ENCODE measurements at places on chromosomes 12 and 14.

GRCh38 chr14:66498311-66498710 is 9.6 kb upstream of the GPHN start:
- DNase-seq = no peak

DNA sequence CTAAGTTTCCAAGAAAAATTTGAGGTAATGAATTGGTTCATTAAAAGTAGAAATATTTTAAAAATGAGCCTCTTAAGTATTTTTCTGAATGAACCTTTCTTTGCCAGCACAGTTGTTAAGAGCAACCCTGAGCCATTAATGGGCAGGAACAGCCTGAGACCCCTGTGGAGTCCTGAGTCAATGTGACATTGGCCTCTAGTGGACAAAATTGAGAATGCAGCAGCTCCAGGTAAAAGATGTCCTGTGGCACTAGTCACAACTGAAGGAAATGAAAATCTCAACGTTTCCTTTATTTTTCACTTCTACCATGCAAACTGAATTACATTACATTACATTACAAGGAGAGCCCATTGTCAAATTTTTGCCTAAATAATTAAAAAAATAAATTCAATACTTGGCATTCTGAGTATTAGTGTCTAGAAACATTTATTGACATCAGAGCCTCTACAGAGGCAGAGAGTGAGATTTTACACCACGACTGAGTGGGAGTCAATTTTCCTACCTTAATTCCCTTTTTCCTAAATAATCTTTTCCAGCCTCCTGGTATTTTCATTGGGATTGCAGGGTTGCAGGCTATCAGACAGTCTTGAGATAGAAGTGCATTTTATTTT is 135.7 kb downstream of the PPM1H start:
- no peak for DNase-seq

DNA sequence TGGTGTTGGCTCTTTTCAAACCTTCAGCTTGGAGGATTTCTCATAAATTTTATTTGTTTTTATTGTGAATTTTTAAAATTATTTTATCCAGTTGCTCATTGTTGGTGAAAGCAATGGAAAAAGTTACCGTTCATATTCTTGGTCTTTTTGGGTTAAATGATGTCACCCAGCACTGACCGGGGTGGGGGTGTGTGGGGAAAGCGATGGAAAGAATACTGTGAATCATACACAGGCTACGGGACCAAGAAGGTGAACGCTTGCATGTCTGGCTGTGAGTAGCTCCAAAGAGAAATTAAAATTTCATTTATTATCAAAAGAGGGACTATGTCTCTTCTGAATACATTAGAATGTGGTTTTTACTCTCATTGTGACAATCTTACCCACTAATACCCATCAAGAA is 430.1 kb downstream of the AEBP2 start:
- DNase-seq = no peak

DNA sequence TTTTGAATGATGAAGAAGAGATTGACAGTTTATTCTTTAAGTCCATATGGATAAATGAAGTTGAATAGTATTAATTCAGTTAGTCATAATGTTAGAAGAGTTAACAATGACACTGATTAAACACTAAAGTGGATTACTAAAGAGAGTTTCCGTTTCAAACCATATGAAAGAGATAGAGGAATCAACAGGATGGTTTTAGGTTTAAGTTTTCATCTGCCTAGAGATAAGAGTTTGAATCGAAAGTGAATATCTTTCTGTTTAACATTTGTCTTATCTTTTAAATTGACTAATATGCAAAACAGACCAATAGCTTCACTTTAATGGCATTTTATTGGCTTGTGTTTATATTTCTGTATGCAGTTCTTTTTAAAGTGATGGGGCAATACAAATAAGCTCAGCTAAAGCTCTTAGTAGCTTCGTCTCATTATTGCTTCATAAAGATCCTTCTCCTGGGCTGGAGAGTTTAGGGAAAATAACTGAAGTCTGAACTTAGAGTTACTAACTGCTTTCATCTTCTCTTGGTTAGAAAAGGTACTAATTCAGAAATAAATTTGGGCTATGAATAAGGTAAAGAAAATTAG is 66.0 kb downstream of the MIPOL1 start:
- no peak for DNase-seq

GRCh38 chr12:86662464-86662863 is 406.3 kb upstream of the MGAT4C start:
- DNase-seq = no peak

DNA sequence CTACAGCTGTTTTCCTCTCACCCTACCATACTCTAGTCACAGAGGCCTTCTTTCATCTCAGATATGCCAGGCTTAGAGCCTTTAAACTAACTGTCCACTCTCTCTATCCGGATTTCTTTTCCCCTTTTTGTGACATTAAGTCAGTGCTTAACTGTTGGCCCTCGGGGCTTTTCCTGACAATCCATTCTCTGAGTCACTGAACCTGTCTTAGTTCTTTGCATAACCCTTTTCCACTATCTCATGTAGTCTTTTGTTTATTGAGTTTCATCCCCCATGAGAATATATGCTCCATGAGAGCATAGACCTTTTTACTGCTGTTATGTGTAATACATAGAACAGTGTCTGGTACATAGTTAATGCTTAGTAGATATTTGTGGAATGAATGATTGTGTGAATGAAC is 68.7 kb downstream of the PLEKHA5 start:
- DNase-seq = no peak

DNA sequence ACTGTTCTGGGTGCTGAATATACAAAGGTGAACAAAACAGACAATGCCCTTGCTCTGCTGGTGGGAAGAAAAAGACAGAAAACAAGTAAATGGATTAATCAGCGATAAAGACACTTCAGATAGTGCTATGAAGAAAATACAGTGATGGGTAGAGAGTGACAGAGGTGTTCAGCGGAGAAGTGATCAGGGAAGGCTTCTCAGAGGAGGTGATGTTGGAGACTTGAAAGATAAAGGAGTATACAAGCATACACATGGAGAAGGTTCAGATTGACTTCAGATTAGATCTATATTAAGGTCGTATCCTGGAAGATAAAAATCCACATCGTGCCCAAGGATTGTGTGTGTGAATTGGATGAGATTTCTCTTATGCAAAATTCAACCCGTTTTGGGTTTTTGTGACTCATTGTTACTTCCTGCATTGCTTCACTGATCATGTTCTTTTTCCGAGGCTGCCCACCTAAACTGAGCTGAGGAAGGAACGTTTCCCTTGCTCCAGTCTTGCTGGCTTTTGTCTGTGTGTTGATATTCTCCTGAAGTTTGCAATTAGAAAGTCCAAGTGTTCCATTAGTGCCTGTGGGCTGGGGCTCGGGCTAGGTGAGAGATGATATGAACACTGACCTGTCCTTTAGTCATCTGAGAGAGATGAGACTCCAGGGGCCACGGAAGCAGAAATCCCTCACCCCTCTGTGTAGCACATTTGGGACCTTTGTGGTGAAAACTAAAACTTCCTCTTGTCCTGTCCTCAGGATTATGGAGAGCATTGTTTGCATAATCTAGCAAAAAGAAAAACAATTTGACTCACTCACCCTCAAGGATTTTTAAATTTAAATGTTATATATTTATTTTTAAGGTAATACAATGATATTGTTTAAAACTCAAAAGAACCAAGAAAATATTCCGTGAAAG is 27.6 kb downstream of the PLXNC1 start:
- no peak for DNase-seq

GRCh38 chr12:67315661-67316060 is 46.5 kb downstream of the CAND1 start:
- no peak for DNase-seq

- no peak for DNase-seq
Measured at GRCh38 chr12:76552343-76552938, 7.1 kb downstream of the OSBPL8 start.

DNA sequence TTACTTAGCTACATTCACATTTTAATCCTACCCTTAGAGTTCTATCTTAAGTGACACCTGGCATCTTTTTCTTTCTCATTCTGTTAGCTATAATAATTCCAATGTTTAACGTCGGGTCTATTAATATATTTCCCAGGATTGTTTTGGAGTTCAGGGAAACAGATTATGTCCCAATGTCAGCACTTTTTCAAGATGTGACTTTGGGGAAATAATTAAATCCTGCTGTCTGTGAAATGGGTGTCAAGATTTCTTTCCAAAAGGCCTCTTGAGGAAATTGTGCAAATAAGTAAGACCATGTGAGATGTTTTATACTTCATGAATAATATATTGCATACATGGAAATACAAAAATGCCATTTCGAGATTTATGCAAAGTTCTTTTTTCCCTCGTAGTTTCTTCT is 887.6 kb upstream of the SEL1L start:
- no peak for DNase-seq

GRCh38 chr12:106918746-106919145 is 37.0 kb upstream of the TMEM263 start:
- no peak for DNase-seq

DNA sequence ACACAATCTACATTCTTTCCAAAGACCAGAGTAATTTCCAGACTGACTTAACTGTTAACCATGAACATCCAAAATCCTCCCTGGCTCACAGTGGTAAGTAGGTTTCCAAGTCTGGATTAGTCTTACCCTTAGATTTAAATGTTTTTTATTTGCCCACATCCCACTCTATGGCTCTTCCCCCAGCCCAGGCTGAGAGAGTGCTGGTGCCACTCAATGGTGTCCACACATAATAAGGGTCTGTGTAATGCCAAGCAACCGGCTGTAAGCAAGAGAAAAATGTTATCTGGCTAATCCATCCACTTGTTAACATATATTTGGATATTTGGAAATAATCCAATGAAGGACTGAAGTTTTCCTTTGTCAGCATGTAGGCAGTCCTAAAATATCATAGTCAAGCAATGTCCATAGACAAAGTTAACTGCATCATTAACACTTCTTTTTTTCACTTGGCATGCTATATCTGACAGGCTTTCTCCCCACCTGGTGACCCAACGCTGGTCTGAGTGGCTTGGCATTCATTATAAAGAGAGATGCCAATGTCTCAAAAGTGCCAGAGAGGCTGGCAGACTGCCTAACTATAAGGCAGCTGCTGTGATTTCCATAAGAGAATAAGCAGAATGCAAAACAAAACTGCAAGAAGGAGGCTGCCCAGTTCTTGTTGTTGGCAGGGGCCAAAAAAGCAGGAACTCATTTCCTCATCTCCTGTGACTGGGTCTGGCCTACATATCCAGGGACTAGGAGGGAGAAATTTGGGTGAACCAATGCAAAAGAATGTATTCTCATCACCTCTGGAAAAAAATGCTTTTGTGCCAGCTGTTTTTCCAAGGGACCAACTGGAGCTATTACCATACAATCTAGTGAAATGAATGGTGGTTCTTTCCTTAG is 13.9 kb upstream of the HOXC13 start:
- no peak for DNase-seq

- DNase-seq = no peak
Measured at GRCh38 chr14:20904393-20905029, 13.3 kb downstream of the RNASE3 start.

DNA sequence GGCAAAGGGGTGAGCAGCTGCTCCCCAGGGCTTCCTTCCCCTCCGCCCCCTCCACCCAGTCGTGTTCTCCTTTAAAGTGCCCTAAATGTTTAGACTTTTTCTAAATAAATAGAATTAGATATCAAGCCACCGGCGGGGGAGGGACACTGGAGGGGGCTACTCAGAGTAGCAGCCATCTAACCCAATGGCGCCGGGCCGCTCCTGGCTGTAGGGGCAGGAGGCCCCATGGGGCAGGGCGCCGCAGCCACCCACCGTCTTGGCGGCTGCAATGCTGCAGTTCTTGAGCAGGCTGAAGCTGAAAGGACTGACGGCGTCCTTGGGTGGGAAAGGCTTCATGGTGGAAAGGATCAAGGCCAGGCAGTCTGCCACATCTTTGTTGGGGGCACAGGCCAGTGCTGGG is 13.1 kb downstream of the SLC39A5 start:
- no peak for DNase-seq

- no peak for DNase-seq
Measured at GRCh38 chr14:104291123-104292000, 153.0 kb downstream of the KIF26A start.

- no peak for DNase-seq
Measured at GRCh38 chr12:103647267-103647666, 60.2 kb downstream of the STAB2 start.

GRCh38 chr14:90060965-90061684 is 669 bp upstream of the KCNK13 start:
- no peak for DNase-seq

DNA sequence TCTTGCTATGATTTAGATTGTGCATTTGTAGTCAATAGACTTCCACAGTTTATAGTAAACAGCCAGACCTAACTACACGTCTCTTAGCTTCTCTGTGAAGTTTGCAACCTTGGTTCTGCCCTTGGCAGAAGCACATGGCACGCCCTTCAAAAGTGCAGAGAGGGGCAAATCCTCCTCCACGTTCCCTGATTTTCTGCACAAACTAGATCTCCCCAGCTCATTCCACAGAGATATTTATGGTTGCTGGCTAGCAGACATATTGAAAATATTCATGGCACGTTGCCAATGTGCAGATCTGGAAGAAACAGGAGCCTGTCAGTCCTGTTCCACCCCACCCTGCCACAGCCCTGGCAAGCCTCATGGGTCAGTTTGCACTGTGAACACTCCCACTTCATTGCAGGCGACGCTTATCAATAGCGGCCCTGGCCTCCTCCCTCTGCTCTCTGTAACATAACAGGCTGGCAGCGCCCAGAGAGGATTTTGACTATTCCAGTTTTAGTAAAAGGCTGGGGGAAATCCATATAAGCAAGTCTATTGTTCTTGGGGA is 6.5 kb upstream of the LGALS3 start:
- no peak for DNase-seq

GRCh38 chr12:6274231-6275221 is 36.0 kb upstream of the PLEKHG6 start:
- DNase-seq = no peak

GRCh38 chr14:101740981-101741380 is 20.5 kb upstream of the PPP2R5C start:
- no peak for DNase-seq

- no peak for DNase-seq
Measured at GRCh38 chr14:36426836-36427235, 93.2 kb downstream of the NKX2-1 start.

- no peak for DNase-seq
Measured at GRCh38 chr12:107590413-107590812, 95.2 kb upstream of the PWP1 start.

DNA sequence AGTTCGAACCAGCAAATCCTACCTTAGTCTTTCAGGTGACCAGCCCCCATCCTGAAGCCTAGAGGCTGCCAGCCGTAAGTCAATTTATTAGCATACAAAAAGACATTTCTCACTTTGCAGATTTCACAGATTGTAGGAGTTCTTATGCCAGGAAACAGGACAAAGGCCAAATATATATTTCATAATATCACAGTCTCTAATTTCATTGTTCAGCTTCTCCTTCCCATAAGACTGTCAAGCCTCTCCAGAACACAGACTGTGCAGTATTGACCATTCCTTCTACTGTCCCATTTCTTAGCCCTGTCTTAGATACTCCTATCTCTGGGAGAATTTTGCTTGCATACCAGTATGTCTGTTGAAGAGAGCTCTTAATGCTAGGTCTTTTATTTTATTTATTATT is 89.2 kb upstream of the RESF1 start:
- no peak for DNase-seq
